ENCODE measurements at places on chromosomes 4 and X.

DNA sequence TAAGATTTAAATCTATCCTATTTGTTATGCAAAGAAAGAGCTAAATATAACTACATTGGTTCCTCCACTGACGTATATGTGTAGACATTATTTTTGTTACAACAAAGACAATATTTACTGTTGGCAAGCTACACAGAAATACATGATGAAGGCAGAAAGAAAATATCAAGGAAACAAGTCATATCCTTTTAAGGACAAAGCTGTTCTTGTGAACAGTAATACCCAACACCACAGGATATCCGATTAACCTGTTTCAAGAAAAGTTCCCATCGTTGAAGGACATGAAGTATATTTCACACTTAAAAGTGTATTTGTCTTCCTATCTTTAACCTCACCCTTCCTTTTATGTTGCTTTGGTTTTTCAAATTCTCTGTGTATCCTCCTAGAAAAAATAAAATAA is 235.8 kb upstream of the AADAT start:
- DNase-seq = no peak

DNA sequence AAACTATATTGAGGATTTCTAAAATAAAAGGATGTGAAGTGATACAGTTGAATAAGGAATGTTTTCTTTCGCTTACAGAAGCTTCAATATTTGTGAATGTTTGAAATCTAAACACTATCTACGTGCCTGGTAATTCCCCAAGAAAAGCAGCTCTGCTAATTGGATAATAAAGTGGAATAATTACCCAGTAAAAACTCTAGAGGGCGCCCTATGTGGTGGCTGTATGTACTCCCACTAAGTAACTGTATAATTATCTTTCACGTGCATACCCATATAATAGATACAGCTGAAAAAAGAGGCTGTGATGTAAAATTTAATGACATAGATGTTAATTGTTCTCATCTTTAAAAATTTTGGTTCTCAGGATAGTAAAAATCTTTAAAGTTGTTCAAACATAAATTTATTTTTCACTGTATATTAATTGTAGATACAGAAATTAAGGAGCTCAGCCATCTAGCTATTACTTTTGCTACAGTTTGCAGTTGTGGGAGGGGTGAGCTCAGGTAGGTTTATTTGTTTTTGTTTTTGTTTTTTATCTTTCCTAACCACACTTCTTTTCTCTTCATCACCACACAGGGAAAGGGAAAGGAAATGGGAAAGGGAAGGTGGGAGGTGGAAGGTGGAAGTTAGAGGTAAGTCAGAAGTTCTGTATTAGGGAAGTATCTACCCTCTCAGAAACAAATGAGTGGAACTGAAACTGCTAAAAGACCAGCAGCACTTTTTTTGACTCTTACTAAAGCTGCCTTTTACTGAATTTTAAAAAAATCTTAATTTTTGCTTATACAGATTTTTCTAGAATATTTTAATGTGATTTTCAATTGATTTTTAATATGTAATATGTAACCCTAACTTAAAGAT is 151.7 kb upstream of the RPS6KA6 start:
- DNase-seq = no peak

- DNase-seq = no peak
Observed at GRCh38 chr4:94523617-94524016, 71.9 kb downstream of the PDLIM5 start.

GRCh38 chr4:110710070-110710469 is 87.2 kb upstream of the PITX2 start:
- no peak for DNase-seq
